NCI-H2081 treated with DMSO at 0.1 percent for 48 hours (cell line): ENCODE measurements at places on chromosomes 12 and 14.

GRCh38 chr14:24395609-24396582, 2.9 kb upstream of the NYNRIN start:
- no peak for DNase-seq

DNA sequence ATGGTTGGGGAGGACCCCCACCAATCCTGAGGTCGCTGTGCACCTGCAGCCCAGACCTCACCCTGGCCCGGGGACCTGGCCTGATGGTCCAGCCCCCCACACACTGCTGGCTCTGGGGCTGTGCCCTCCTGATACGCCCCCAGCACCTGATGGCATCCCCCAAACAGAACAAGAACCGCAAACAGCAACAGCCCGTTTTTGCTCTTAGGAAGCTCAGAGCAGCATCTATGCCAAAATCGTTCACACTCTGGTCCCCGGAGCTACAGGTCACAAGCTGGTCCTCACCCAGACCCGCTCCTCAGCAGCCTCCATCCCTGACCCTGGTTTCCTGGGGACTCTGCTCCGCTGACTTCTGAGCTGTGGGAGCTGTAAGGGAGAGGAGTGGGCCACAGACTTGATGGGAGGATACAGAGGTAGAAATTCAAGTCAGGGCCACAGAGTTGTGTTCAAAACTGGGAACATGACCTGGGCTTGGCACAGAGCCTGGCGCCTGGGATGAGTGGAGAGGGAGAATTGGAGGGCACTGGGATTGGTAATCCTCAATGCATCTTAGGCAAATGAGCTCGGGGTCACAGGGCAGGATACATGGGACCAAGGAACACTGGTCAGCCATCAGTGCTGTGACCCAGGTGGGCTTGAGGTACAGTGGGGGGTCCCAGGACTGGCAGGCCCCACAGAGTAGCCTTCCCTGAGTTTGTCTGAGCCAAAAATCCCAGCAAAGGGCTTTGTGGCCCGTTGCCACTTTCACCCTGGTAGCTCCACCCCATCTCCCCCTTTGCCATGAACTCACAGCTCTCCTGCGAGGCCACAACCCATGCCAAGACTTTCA, 170.9 kb upstream of the RTL1 start:
- no peak for DNase-seq

GRCh38 chr12:92378682-92379479, 233.2 kb upstream of the BTG1 start:
- no peak for DNase-seq

- DNase-seq = no peak
These were observed 4.4 kb upstream of the KCNK10 start for GRCh38 chr14:88327497-88327896.
